HCT116 (cell line): ENCODE measurements at places on chromosomes 11 and 22. TPM values are rescaled to one million over a fixed set of nuclear protein-coding genes. Genes with fewer than 3 reads are reported as not detected.

DNA sequence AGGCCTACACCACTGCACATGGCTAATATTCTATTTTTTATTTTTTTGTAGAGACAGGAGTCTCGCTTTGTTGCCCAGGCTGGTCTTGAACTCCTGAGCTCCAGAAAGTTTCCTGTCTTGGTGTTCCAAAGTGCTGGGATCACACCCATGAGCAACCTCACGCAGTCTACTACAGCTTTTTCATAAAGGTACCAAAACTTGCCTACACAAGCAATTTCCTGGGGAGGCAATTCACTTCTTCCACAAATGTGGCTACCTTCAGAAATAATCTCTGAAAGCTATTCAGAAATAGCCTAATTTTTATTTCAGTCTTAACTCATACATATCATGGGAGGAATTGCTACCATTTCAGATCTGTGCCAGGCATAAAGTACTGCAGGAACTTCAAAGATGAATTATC is 11.4 kb downstream of the SLC35F2 start:
- H3K27ac ChIP-seq, result no peak overlapping the region
- H3K4me1 ChIP-seq, result peaks cover 56% of the 10 kb centered on the region
- no peak overlapping the region for H3K4me3 ChIP-seq
- DNase-seq, result no peak
- H3K27me3 ChIP-seq, result no peaks in the 10 kb centered on the region
- H3K36me3 ChIP-seq, result no peaks in the 10 kb centered on the region

DNA sequence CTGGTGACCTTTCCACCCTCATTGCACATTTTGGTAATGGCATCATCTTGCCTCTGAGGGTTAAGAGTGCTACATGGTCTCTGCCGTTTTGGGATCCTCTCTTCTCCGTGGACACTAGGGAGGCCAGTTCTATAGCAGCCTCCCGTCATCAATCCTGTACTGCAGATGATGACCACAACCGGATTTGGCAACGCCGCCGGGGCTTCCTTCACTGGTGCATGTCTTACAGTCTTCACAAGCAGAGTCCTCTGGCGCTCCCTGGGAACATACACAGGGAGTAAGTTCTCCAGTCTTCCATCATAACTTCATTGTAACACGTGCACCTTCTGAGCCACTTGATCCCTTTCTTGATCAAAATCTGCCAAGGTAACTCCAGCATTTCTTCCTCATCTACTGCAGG is 69.0 kb upstream of the SLC22A12 start:
- no peak for DNase-seq
- H3K4me3 ChIP-seq, result no peak overlapping the region
- no peaks in the 10 kb centered on the region for H3K4me1 ChIP-seq
- no peak overlapping the region for H3K27ac ChIP-seq
- H3K36me3 ChIP-seq, result no peaks in the 10 kb centered on the region

DNA sequence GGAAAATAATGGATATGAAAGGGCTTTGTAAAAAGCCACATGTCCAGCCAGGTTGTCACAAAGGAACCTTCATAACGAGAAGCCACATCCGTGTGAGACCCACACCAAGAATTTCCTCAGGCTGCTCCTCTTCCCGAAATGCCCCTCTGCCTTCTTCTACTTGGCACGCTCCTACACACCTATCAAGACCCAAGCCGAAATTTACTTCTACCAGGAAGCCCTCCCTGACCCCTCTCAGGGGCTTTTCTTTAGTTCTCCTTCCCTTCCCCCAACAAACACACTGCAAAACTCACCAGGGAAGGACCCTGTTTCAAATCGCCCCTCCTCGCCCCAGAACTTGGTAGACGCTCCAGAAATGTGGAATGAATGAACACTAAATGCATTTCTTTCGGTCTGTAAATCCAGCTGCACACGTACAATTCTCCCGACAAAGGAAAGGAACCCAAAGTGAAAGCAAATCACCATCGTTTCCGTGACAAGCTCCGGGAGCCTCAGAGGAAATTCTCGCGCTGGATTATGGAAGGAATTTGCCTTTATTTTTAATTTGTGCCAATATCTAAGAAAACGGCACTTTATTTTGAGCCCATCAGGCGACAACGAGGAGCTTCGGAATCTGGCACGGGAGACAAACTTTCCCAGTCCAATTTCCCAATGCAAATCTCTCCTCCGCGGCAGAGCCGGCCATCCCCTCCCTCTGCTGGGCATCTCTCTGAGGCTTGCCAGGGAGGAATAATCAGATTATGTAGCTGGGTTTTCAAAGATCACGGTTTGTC is 13.2 kb upstream of the SHISAL1 start:
- no peak for DNase-seq
- no peak overlapping the region for H3K4me3 ChIP-seq
- H3K27me3 ChIP-seq, result no peaks in the 10 kb centered on the region
- no peak overlapping the region for H3K27ac ChIP-seq
- H3K4me1 ChIP-seq, result no peaks in the 10 kb centered on the region

GRCh38 chr11:44072757-44073658 is 6.9 kb downstream of the ACCS start:
- no peaks in the 10 kb centered on the region for H3K4me1 ChIP-seq
- H3K36me3 ChIP-seq, result no peaks in the 10 kb centered on the region; the same call in 1 of the 2 replicates
- no peaks in the 10 kb centered on the region for H3K27me3 ChIP-seq
- H3K27ac ChIP-seq, result no peak overlapping the region

- H3K27ac ChIP-seq, result no peak overlapping the region; the same call in 1 of the 2 replicates
- peak overlapping the region; percentile 27; the same call in 1 of the 2 replicates for H3K4me3 ChIP-seq
- H3K36me3 ChIP-seq, result peaks cover 5% of the 10 kb centered on the region; the same call in 1 of the 2 replicates
- H3K27me3 ChIP-seq, result no peaks in the 10 kb centered on the region
- DNase-seq, result no peak
- H3K4me1 ChIP-seq, result peaks cover 19% of the 10 kb centered on the region
Observed at GRCh38 chr22:37485395-37486223, 575 bp downstream of the MFNG start.

- no peak overlapping the region for H3K4me3 ChIP-seq
- H3K4me1 ChIP-seq, result no peaks in the 10 kb centered on the region
- DNase-seq, result no peak
- no peaks in the 10 kb centered on the region for H3K27me3 ChIP-seq
- no peak overlapping the region for H3K27ac ChIP-seq
- peaks cover 41% of the 10 kb centered on the region for H3K36me3 ChIP-seq
Observed at GRCh38 chr11:32935462-32936029, 42.9 kb downstream of the QSER1 start.

DNA sequence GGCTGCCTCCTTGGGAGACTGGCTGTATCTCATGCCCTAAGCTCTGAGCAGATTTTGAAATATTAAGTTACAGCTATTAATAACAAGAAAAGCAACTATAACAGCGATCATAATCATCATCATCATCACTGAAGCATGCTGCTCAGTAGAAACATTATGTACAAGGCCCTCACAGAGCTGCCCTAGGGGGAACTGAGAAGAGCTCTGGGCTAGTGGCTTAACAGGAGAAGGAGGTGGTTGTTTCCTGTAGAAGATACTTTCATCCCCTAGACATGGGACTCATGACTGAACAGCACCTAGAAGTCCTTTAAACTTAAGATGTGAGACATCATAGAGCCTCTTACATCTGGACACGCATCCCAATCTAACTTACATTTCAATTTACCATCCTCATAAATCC is 332.8 kb upstream of the PLET1 start:
- H3K4me3 ChIP-seq, result no peak overlapping the region
- H3K27ac ChIP-seq, result no peak overlapping the region
- no peaks in the 10 kb centered on the region for H3K4me1 ChIP-seq

DNA sequence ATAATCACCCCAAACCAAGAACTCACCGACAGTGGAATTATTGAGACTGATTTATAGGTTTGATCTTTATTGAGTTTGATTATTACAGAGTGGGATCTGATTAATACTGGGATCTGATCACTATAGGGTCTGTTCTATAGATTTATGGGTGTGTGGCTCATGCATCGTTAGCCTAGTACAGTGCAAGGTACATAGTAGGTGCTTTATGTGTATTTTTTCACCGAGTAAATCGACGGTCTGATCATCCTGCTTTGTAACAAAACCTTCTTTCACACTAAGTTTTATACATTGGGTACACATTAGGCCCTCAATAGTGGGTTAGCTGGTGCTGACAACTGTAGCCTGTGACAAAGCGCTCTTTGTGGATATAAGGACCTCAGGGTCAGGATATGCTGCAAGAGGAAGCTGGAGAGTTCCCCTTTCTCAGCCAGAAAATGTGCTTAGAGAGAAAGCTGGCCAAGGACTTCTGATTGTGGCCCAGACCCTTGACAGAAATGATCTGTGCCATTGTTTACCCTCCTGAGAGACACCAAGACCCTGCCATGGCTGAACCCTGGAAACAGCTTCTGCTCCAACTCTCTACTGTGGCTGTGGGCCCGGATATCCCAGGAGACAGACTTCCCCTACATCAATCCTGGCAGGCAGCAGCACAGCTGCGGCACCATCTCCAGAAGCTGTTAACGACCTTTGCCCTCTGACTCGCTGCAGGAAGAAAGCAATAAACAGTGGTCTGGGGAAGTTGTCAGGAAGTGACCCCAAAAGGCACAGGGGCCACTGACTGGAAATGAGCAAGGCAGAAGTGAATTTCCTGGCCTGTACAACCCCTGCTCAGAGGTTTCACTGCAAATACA is 16.1 kb upstream of the TPP1 start:
- no peaks in the 10 kb centered on the region for H3K27me3 ChIP-seq
- peaks cover 6% of the 10 kb centered on the region; the same call in 1 of the 2 replicates for H3K4me1 ChIP-seq
- no peak for DNase-seq
- H3K4me3 ChIP-seq, result no peak overlapping the region
- H3K36me3 ChIP-seq, result no peaks in the 10 kb centered on the region

DNA sequence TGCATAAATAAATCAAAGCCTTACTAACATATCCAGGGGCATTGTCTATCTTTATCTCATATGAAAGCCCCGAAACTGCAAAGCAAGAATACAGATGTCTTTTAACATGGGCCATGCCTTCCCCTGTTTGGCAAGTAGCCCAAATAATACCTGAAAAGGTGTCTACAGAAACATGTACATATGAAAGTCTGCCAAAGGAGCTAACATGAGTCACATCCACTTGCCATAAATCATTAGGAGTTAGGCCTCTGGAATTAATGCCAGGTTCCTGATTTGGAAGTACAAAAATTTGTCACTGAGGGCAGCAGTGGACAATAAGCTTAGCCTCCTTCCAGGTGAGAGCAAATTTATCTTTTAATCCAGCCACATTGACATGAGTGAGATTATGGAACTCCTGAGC is 85.5 kb upstream of the PGR start:
- H3K27ac ChIP-seq, result no peak overlapping the region
- no peaks in the 10 kb centered on the region for H3K36me3 ChIP-seq
- no peaks in the 10 kb centered on the region for H3K4me1 ChIP-seq
- no peak overlapping the region for H3K4me3 ChIP-seq
- no peaks in the 10 kb centered on the region for H3K27me3 ChIP-seq

- H3K27ac ChIP-seq, result no peak overlapping the region
- no peak overlapping the region for H3K4me3 ChIP-seq
- H3K36me3 ChIP-seq, result no peaks in the 10 kb centered on the region
- no peak for DNase-seq
- H3K4me1 ChIP-seq, result peaks cover 11% of the 10 kb centered on the region
Observed at GRCh38 chr11:34284156-34284555, 73.7 kb downstream of the ABTB2 start.

DNA sequence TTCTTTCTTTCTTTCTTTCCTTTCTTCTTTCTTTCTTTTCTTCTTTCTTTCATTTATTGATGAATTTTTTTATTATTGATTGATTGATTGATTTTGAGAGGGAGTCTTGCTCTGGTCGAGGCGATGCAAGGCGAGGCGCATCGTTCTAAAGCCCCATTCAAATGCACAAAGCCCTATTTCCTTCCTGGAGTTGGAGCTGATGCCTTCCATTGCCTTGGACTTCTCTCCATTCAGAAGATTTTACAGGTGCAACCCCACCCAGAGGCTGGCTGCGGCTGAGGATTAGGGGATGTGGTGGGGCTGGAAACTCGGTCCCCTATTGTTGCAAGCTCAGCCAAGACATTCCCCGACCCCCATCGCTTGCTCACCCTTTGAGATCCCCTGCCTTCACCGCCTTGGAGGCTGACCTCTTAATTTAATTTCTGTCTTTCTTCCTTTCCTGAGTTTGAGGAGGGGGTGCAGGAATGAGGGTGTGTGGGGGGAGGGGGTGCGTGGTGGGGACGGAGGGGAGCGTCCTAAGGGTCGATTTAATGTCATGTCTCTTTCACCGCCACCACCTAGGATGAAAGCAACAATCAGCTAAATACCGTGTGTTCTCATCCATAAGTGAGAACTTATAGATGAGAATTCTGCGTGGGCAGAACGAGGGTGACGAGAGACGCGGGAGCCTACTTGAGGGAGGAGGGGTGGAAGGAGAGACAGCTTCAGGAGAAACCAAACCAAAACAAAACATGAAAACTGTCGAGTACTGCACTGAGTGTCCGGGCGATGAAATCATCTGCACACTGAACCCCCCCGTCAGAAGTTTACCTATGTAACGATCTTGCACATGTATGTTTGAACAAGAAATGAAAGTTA is 3913.9 kb upstream of the OR11H1 start:
- no peak for DNase-seq
- H3K36me3 ChIP-seq, result no peaks in the 10 kb centered on the region
- H3K27me3 ChIP-seq, result no peaks in the 10 kb centered on the region
- H3K4me3 ChIP-seq, result no peak overlapping the region
- H3K27ac ChIP-seq, result no peak overlapping the region

- peaks cover 28% of the 10 kb centered on the region for H3K4me1 ChIP-seq
- H3K27me3 ChIP-seq, result no peaks in the 10 kb centered on the region
- no peaks in the 10 kb centered on the region for H3K36me3 ChIP-seq
Observed at GRCh38 chr11:75035911-75036565, 47.3 kb downstream of the NEU3 start.

B4GALNT4 gene
- total RNA-seq, result 54.3 TPM

- no peaks in the 10 kb centered on the region for H3K27me3 ChIP-seq
- no peaks in the 10 kb centered on the region for H3K4me1 ChIP-seq
- no peak overlapping the region for H3K27ac ChIP-seq
- H3K36me3 ChIP-seq, result no peaks in the 10 kb centered on the region; the same call in 1 of the 2 replicates
- H3K4me3 ChIP-seq, result no peak overlapping the region
Observed at GRCh38 chr11:68052137-68052873, 13.5 kb downstream of the TCIRG1 start.

DNA sequence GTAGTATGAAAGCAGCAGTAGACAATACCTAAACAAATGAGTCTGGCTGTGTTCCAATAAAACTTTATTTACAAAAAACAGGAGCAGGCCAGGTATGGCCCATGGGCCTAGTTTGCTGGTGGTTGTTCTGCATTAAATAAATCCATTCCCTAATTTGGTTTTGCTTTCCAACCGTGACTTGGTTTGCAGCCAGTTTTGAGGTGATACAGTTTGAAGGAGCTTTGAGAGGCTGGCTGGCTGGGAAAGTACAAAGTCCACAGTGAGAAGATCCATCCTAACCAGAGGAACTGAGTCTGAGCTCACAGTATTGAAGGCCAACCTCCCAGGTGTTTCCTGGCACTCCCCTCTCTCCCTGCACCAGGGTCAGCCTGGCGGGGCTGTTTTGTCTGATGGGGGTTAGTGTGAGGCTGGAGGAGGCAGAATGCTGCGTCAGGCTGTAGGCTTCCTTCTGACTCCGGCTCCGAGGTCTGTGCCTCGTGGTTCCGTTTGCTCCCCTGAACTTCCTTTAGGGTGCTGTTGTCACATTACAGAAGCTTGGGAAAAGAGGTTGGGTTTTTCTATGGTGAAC is 129.5 kb downstream of the MICAL2 start:
- DNase-seq, result no peak
- H3K4me3 ChIP-seq, result no peak overlapping the region
- no peaks in the 10 kb centered on the region for H3K4me1 ChIP-seq
- H3K27me3 ChIP-seq, result no peaks in the 10 kb centered on the region

GRCh38 chr11:6404342-6405051 is 14.2 kb downstream of the SMPD1 start:
- no peaks in the 10 kb centered on the region for H3K36me3 ChIP-seq
- H3K4me1 ChIP-seq, result no peaks in the 10 kb centered on the region
- no peak overlapping the region for H3K4me3 ChIP-seq
- H3K27ac ChIP-seq, result no peak overlapping the region

GRCh38 chr22:48937032-48937639 is 890.5 kb downstream of the BRD1 start:
- no peaks in the 10 kb centered on the region for H3K36me3 ChIP-seq
- H3K27me3 ChIP-seq, result no peaks in the 10 kb centered on the region
- no peak overlapping the region for H3K27ac ChIP-seq
- no peak for DNase-seq
- H3K4me1 ChIP-seq, result no peaks in the 10 kb centered on the region
- H3K4me3 ChIP-seq, result no peak overlapping the region
